GM04503 (cell line): ENCODE measurements at places on chromosomes 4 and X.

GRCh38 chr4:172815499-172816164, 353.0 kb upstream of the GALNT7 start:
- DNase-seq, result no peak

- no peak for DNase-seq
These were observed 568 bp downstream of the NIPAL1 start for GRCh38 chr4:48017108-48017571.

GRCh38 chrX:109782994-109783700, 50.1 kb upstream of the ACSL4 start:
- no peak for DNase-seq

- no peak for DNase-seq
These were observed 8.5 kb downstream of the EVC start for GRCh38 chr4:5719350-5720055.

DNA sequence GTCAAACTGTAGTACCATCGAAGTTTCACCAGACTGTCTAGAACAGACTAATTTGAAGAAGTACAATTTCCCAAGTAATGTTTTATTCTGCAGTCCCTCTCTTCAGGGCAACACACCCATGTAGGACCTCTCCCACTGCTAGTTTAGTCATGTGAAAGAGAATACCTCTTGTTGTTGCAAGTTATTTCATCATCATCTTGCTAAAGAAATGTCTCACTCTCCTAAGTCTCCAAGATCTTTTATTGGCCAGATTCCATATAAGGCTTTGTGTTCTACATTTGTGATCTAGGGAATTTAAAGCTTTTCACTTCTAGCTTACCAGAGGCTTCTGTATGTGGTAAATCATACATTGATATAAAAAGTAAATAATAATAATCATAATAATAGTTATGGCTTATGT, 745.3 kb upstream of the MAGEB2 start:
- no peak for DNase-seq

DNA sequence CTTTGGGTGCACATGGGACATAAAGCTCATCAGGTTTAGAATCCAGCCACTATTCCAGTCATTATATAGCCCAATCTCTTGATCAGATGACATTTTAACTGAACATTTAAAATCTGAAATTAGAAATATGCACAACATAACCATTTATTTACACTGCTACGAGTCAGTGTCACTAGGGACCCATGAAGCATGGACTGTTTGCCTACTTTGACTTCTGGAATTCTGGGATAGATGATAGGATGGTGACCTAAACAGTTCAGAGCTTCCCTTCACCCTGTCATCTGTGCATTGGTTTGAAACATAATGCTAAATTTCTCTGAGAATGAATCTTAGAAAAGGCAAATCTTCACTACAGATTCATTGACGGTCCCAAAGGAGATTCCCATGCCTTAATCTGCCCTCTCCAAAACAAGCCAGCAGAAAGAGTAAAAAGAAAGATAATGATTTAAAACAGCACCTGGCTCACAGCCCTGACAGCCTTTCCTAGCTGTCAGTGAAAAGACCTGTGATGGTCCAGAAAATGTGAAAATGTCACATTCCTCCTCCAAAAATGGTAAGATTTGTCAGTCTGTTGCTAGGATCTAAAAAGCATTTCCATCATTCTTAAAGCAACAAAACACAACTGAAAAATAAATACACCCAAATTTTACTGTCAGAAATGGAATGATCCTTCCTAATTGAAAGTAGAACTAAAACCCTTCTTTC, 18.9 kb upstream of the HERC3 start:
- DNase-seq, result no peak

GRCh38 chr4:184641451-184641850, 7.8 kb downstream of the CASP3 start:
- DNase-seq, result no peak

DNA sequence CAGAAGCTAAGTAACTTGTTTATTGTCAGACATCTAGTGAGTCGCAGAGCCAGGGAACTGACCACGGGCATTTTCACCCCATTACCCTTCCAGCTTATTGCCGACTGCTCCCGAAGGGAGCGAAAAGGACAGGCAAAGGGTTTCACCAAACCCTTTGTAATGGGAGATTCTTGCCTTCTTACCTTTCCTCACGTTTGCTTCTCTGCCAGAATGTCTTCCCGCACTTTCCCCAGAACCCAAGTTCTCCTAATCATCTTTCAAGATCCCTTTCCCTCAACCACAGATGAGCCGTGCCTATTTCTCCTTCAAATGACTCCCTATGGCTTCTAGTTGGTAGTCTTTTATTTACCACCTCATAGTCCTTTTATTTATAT, 520 bp upstream of the SRP72 start:
- no peak for DNase-seq

DNA sequence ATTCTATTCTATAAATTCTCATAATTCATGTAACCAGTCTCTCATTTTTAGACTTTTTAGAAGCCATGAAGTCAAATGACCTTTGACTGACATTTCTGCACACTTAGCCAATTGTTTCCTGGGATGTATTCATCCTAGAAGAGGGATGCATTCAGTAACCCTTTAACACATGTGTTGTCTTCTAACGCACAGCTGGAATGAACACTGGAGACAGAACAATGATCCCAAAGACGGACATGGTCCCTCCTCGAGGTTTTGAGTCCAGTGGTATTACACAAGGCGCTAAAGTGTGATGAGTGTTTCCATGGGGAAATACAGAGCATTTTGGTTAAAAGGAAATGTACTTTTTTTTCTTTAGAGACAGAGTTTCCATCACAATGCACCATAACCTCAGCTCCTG, 39.8 kb upstream of the CLDN24 start:
- DNase-seq, result no peak

DNA sequence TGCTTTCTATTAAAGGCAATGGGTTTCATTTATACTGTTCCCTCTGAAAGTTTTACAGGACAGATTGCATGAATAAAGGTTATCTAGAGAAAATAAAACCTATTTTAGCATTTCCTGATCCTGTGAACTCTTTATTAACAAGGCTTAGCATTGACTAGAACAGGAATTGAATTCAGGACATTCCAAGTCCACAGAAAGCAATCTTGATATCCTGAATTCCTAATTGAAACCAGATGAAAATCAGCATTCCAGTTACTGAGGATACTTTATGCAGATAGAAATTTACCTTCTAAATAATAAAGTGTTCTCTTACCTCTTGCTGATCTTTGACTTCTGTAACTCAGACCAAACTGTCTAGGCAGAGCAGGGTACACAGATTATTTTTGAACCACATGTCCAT, 151.4 kb downstream of the ZNF518B start:
- DNase-seq, result no peak

DNA sequence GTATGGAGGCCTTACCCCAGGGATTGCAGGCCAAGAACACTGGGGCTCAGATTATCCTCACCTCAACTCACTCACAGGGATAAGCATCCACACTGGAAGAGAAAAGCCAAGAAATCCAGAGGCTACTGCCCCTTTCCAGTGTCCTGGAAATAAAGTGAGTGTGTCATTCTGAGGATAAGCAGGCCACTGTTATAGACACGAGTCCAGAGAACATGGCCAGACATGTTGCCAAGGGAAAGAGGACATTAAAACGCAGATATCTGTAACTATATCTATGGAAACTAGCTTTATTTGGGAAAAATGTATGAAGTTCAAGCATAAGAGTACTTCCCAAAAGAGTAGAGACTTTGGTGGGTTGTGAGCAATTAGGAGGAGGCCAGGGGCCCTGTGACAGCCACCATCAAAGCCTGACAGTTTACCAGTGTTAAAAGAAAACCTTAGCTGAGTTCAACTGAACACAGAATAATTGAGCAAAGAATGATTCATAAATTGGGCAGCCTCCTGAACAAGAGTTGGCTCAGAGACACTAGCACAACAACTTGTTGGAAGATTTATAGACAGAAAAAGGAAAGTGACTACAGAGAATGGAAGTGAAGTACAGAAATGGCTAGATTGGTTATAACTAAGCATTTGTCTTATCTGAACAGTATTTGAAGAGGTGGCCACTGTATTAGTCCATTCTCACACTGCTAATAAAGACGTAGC, 1222.2 kb downstream of the STIM2 start:
- DNase-seq, result no peak

GRCh38 chr4:87317527-87317926, 5.2 kb downstream of the HSD17B13 start:
- no peak for DNase-seq

DNA sequence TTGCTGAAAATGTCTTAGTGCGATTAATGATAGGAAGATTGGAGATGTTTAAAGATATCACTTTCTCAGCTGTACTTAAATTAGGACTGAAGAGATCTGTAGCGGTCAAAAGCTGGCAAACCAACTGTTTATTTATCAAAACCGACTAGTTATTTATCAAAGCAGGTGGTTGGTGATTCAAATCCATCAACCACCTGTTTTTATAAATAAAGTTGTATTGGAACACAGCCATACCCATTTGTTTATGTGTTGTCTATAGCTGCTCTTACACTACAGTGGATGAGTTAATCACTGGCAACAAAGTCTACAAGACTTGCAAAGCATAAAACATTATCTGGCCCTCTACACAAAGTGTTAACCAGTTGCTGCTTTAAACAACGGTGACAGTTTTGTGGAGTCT, 76.8 kb downstream of the IL15 start:
- no peak for DNase-seq

GRCh38 chr4:1155314-1155713, 17.1 kb downstream of the SPON2 start:
- DNase-seq, result no peak

- no peak for DNase-seq
These were observed 37.7 kb downstream of the NOP14 start for GRCh38 chr4:2925496-2925895.

- no peak for DNase-seq
These were observed 53.5 kb upstream of the PCDH10 start for GRCh38 chr4:133095591-133095990.

GRCh38 chr4:61824454-61824853, 624.3 kb downstream of the ADGRL3 start:
- DNase-seq, result no peak

- DNase-seq, result no peak
These were observed 123.4 kb upstream of the ATP6AP2 start for GRCh38 chrX:40457406-40457805.

- no peak for DNase-seq
These were observed 60.4 kb downstream of the SUPT20HL2 start for GRCh38 chrX:24253469-24253868.

GRCh38 chrX:150846130-150846529, 52.3 kb downstream of the CD99L2 start:
- DNase-seq, result no peak

DNA sequence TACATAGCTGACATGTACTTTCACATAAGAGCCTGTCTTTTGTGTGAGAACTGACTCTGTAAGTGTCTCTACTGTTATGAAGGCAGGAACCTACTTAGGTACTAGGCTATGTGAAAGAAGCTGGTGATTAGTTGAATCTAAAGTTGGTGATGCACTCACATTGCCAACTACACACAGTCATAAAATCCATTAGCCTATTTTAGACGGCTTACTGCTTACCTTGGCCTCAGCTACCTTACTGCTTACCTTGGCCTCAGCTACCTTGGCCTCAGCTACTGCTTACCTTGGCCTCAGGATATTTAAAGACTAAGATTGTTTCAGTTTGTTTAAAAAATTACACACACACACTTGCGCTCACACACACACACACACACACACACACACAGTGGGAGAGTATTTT, 549.7 kb downstream of the IL1RAPL1 start:
- no peak for DNase-seq

DNA sequence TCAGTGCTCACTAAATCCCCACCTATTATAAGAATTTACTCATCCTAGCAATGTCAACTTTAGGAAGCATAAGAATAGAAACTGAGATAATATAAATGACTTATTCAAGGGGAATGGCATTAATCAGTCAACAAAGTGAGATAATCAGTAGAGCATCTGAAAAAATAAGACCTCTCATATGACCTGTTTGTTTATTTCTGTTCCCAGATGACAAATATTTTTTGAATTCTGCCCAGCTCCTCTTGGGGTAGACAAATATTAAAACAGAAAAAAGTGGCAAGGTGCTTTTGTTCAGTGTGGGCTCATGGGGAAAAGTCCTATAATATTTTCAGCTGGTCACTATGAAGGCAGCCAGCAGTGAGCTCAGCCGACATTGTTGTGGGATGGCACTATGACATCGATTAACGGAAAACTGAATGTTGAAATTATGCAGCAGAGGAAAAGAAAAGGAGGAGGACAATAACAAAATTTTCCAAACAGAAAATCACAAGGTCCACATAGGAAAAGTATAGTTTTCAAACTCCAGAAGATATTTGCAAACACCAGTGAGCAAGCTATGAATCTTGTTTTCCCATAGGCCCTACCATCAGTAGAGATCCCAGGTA, 109.6 kb downstream of the ANXA3 start:
- no peak for DNase-seq

- no peak for DNase-seq
These were observed 3.7 kb upstream of the OSTC start for GRCh38 chr4:108646706-108647105.

GRCh38 chr4:96887857-96888256, 1048.0 kb downstream of the PDHA2 start:
- DNase-seq, result no peak

GRCh38 chrX:74923942-74924448, 1.3 kb downstream of the NEXMIF start:
- no peak for DNase-seq

DNA sequence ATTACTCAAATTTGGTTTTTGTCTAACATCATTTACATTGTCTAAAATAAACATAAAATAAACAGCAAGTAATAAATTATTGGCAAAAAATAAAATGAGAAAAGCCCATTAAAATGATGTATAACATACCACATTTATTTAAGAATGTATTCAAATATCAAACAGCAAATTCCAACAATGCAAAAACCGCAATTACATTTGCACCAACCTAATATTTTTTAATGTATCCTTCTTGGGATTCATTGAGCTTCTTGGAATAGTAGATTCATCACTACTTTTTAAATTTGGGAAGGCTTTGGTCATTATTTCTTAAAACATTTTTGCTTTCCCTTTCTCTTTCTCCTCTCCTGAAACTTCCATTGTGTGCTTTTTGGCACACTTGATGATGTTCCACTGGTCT, 400.2 kb downstream of the MAGEE1 start:
- DNase-seq, result no peak

DNA sequence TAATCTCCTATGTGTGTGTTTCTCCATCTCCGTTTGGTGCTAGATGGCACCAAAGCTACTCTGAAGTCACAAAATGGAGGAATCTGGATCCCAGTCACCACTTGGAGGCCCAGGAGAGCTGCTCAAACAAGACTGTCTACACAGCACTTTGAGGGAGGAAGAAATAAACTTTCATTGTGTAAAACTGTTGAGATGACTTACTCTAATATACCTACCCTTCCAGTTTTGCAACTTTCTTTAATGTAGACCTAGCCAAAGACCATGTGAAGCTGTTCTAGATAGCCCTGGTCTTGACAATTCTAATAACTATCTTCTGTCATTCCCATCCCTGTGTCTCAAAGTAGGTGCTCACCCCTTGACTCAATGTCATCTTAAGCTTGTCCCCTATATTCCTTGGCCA, 52.8 kb upstream of the TAB3 start:
- no peak for DNase-seq

DNA sequence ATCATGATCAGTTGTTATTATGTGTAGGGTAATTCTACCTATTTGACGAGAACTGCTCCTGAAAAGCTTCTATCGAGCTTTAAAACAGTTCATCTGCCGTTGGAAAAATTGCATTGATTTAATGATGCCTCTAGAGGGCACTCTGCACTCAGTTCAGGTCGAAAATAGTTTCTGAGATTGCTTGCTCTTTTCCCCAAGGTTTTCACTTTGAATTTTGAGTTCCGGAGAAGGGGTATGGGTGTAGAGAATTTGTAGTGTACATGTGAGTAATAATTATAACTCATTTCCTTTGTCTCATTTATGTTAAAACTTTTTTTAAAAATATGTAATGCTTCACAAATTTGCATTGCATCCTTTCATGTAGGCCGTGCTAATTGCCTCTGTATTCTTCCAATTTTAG, 28.4 kb upstream of the TNIP3 start:
- DNase-seq, result no peak
